ENCODE measurements at places on chromosomes 6 and 20.

DNA sequence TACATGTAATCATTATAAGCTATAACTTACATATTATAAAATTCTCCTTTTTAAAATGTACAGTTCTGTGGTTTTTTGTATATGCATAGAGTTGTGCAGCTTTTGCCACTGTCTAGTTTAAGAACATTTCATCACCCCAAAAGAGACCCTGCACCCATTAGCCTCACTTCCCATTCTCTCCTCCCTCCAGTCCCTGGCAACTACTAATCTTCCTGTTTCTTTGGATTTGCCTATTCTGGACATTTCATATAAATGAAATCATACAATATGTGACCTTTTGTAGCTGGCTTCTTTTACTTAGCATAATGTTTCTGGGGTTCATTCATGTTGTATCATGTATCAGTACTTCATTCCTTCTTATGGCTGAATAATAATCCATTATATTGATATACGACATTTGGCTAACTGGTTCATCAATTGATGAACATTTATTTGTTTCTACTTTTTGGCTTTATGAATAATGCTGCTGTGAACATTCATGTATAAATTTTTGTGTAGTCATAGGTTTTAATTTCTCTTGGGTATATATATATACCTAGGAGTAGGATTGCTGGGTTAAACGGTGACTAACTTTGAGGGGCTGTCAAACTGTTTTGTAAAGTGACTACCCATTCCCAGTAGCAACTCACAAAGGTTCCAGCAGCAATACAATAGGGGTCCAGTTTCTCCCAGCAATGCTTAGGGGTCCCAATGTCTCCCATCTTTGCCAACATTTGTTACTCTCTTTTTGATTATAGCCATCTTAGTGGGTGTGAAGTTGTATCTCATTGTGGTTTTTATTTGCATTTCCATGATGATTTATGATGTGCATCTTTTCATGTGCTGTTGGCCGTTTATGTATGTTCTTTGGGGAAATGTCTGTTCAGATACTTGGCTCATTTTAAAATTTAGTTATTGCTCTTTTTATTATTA, 10.7 kb downstream of the PTPRA start:
- no peak for DNase-seq

DNA sequence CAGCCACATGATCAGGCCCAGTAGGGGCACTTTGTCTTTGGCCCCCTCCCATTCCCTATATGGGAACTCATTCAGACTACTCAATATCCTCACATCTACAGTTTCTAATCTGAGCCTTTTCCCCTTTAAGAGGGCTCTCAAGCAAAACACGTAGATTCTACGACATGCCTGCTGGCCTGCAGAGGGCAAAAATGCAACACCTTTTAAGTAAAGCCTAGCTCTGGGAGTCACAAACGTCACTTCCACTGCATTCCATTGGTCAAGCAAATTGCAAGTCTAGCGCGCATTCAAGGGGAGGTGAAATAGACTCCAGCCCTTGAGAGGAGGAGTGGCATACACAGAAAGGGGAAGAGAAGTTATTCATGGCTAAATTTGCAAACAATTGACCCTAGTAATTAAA, 70.6 kb downstream of the CDC40 start:
- DNase-seq, result no peak

GRCh38 chr6:13557841-13558240, 16.6 kb upstream of the SIRT5 start:
- DNase-seq, result no peak

DNA sequence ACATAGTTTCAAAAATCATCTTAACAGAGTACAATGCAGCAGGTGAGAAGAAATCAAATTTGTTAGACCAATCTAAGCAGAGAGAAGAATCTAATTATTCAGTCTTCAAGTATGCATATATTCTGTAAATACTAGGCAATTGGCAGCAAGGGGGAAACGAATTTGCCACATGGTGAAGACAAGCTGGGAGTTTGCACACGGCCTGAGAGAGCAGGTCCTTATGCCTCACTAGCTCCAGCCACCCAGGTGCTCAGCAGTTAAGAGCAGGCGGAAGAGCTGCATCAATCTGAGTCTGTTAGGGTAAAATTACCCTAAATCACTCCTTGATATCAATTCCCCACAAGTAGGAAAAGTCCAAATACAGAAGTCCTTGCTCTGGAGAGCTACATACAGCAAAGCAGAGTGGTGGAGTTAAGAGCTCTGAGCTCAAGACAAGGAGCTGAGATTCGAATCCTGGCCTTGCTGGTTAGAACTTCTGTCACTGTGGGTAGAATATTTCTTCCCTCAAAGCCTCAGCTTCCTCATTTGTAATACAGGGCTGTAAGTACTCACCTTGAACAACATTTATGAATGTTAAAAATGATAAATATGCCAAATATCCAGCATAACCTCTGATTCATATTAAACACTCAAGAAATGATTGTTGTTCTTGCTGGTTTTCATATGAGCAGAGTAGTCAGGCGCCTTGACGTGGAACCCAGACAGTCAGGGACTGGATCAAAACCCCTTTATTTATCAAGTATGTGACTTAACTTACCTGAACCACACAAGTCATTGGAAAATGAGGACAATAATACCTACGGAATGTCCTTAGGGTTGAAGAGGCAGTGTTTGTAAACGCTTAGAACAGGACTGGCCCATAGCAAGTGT, 444.2 kb downstream of the CDH26 start:
- DNase-seq, result no peak

GRCh38 chr20:37357481-37358365, 11.8 kb downstream of the SRC start:
- DNase-seq, result no peak

- DNase-seq, result no peak
Observed at GRCh38 chr20:58708246-58708931, 15.8 kb downstream of the NPEPL1 start.

GRCh38 chr6:168699631-168700295, 258.8 kb downstream of the SMOC2 start:
- no peak for DNase-seq

- DNase-seq, result no peak
Observed at GRCh38 chr6:57315851-57316250, 1.6 kb upstream of the PRIM2 start.

DNA sequence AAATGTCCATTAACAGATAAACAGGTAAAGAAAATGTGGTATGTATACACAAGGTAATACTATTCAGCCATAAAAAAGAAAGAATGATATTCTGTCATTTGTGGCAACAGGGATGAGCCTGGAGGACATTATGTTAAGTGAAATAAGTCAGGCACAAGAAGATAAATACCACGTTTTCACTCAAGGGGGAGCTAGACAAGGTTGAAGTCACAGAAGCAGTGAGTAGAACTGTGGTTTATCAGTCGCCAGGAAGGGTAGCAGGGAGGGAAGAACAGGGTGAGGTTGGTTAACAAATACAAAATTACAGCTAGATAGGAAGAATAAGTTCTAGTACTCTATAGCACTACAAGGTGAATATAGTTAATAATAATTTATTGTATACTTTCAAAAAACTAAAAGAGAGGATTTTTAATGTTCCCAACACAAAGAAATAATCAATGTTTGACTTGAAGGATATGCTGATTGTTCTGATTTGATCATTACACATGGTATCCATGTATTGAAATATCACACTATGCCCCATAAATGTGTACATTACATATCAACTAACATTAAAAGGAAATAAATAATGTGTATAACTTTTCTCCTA, 21.1 kb downstream of the RTN4IP1 start:
- no peak for DNase-seq

- DNase-seq, result no peak
Observed at GRCh38 chr6:14692208-14692607, 553.7 kb upstream of the JARID2 start.

- DNase-seq, result no peak
Observed at GRCh38 chr6:98137391-98137790, 697.0 kb upstream of the POU3F2 start.

DNA sequence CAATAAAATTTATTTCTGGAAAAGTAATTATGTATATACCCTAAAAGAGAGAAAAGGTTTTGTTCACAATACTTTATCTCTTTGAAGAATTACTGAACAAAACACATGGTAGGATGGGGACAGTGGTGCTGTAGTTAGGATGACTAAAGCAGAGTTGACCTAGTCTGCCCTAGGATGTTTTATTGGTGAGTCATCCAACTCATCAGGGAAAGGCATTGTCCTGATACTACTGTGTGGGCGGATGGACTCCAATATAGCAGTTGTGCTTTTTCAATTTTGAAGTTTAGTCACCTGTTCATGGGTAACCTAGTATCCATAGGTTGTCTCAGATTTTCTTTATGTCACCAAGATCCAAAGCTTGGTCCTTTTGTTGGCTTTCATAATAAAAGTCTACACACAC, 53.3 kb upstream of the EYS start:
- no peak for DNase-seq

GRCh38 chr20:37687478-37687805, 6.4 kb upstream of the CTNNBL1 start:
- no peak for DNase-seq

- DNase-seq, result no peak
Observed at GRCh38 chr6:12593771-12594529, 122.6 kb upstream of the PHACTR1 start.

DNA sequence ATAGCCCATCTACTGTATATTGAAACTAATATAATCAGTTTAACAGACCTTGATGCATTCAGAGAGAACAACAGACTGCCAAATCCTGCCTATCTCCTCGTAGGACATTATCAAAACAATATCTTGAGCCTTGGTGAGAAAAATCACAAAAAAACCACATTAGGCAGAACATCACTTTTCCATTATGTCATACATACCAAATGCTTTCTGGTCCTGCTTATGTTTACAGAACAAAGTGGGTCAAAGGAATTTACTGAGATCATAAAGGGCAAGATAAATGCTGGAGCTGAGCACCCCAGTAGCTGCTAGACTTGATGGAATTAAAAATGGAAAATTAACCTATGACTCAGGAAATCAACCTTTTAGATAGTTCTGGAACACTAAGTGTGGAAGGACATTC, 195.3 kb upstream of the KCNK16 start:
- no peak for DNase-seq

All from stimulated activated CD4-positive, alpha-beta T cell treated with anti-CD3 and anti-CD28 coated beads, Interleukin-1b, Interleukin-23, amount 100 ng/mL, for 24 hours (primary cell).